ENCODE measurements at places on chromosomes 5 and 9.

GRCh38 chr9:19409401-19410194 is 789 bp downstream of the ACER2 start:
- peak; percentile 41 for DNase-seq

- peak; percentile 37 for DNase-seq
Observed at GRCh38 chr5:176133289-176133870, 104.8 kb upstream of the SIMC1 start.

DNA sequence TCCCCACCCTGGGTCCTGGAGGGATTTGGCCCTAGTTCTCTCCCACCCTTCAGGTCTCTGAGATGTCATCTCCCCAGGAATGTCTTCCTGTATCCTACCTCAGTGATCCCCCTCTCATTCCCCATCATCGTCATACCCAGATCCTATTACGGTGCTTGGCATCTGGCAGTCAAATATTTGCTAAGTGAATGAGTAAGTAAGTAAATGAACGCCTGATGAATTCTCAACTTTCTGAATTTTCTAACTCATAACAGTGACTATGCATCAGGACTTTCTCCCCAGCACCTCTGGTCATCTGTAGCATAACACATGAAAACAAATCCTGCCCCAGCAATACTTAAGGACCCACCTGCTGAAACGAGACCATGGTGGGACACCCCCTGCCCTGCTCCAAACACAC is 244.2 kb downstream of the EBF1 start:
- no peak for DNase-seq

DNA sequence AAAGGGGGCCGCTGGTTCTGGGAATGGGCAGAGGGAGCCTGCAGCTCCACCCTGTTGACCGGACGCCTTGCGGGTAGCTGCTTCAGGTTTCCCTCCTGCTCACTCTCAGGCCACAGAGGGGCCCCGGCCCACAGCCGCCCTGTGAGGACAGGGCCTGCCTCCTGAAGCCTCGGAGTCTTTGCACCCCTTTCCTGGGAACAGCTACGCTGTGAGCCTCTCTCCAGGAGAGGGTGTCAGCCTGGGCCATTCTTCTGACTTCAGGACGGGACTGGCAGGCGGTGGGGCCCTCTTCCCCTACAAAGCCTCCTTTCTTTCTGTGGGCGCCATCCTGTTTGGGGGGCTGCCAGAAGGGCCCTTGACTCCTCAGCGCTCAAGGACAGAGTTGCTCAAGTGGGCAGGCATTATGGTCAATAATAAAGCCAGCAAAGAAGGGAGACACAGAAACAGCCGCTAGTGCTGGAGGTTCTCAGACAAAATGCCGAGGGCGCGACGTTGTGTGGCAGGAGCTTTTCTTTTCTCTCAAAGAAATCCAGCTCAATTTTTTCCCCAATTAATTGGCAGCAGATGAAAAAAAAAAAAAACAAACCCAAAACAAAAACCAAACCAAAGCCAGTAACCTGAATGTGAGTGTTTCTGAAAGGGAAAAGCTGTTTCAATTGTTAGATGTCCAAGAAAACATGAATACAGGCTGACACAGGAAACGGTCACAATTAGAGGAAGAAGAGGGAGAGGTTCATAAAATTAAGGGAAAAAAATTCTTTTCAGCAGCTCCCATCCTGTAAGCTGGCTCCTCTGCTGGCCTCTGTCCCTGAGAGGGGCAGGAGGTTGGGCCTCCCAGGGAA is 12.8 kb upstream of the SLC25A51 start:
- no peak for DNase-seq

DNA sequence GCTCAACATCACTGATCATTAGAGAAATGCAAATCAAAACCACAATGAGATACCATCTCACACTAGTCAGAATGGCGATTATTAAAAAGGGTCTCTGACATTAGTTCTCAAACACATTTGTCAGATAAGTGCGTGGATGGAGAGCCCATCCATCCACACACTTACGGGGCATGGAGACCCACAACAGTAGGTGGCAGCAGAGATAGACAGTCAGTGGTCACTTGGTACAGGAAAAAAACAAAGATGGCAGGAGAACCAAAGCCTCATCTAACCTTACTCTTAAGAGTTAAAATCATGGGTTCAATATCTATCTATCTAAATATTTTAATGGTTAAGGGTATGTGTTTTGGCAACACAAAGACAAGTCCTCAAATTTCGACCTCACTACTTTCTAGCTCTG is 1378.7 kb upstream of the C9orf72 start:
- DNase-seq, result no peak

DNA sequence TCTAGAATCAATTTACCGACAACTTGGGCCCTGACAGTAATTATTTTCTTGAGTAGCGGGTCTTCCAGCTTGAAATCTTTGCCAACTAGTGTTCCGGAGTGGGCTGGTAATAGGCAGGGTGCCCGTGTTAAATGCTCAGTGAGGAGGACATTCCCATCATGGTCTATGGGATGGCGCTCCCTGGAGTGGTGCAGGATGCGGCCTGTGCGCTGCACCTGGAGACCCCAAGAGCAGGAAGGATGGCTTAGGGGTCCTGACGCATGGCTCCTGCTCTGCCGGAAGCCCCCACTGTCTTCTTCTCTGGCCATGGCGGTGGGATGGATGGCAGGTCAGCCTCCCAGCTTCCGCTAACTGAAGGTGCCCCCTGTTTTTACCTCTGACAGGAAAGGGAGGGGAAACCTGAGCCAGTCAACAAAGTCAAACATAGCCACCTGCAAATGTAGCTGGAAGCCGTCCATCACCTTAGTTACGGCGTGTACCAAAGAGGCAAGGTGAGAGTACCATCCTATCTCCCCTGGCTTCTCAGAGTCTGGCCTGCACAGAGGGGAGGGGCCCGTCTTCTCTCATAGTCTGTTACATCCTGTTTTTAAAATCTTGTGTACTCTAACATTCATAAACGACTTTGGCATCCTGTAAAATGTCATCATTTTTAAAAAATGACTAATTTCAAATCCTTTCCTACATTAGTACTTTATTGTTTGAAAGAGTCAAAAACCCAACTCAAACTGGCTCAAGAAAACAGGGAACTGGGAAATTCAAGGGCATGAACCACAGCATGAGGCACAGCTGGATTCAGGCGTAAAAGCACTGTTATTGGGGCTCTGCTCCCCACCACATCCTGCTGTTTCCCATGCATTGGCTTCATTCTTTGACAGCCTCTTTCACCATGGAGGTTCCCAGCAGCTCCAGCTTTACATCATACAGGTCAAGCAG is 28.5 kb upstream of the UNC5A start:
- DNase-seq, result no peak

GRCh38 chr9:1051584-1052275 is 1.6 kb downstream of the DMRT2 start:
- DNase-seq, result peak; percentile 65

DNA sequence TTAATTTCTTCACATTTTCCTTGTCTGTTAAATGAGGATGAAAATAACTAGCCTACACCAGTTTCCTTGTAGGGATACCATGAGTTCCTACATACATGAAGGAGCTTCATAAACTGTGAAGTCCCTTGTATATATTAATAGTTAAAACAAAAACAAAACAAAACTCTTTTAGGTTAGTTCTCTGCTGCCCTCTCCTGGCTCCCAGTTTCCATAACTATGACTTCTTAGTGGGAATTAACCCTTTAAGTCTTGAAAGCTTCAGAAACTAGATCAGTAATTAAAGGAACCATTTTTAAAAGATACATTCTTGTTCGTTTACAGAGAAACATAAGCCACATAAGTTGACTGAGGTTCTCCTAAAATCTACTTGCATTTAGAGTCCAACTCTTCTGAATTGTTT is 500.0 kb upstream of the C9orf72 start:
- DNase-seq, result peak; percentile 3
